ENCODE measurements at places on chromosomes 1 and 21.
A peak's percentile ranks its signal among the peaks of the same experiment; 100 is the strongest.

DNA sequence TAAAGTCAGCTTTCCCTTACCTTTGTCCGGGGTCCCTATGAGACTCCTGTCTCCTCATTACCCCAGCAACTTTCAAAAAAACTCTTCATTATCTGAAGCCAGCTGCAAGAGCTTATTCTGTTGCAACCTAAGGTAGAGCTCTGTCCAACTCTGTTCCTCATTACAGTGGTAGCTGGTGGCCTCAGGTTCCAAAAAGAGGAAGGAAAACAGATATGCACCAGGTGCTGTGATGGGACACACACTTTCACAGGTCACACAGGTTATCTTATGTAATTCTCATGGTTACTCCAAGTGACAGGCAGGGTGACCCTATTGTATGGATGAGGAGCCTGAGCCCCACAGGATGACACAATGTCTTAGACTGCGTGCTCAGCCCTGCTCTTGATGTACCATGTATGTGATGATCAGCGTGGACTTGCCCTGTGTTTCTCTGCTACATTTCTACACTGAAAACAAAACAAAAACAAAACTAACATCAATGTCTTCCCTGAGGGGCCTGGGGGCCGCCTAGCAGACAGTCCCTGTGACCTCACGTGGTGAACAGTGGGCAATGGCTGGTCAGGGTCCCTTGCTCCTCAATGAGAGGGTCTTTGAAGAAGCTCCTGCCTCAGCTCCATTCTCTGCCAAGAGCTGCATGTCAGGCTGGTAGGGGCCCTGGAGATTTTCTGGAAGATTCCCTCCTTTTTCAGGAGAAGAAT lies 9.7 kb upstream of the TENT5C start:
- no peak for DNase-seq

- no peak for DNase-seq
Observed at GRCh38 chr1:100034470-100034869, 64.7 kb downstream of the SLC35A3 start.

- peak; percentile 48 for DNase-seq
Observed at GRCh38 chr1:184002071-184002470, 35.5 kb downstream of the COLGALT2 start.

DNA sequence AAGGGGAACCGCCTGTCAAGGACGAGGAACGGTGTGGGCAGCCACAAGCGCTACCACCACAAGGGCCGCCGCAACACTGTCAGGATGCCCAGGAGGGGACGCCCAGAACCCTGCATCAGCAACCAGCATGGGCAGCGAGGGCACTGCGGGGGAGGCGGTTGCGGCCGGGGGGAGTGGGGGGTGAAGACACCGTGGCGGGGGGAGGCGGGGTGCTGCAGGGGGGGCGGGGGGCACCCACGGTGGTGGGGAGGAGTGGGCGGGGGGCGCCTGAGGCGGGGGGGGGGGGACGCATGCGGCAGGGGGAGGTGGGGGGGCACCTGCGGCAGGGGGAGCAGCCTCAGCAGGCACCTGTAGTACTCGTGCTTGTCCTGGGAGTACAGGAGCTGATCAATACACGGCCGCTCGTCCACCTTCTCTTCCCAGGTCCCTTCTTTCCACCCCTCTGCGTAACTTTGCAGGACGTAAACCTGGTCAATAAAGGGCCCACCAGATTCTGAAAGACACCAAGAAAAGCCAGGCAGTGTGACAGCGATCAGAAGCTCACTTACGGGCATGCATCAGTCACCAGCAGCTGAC lies 4.6 kb downstream of the POFUT2 start:
- DNase-seq = no peak

DNA sequence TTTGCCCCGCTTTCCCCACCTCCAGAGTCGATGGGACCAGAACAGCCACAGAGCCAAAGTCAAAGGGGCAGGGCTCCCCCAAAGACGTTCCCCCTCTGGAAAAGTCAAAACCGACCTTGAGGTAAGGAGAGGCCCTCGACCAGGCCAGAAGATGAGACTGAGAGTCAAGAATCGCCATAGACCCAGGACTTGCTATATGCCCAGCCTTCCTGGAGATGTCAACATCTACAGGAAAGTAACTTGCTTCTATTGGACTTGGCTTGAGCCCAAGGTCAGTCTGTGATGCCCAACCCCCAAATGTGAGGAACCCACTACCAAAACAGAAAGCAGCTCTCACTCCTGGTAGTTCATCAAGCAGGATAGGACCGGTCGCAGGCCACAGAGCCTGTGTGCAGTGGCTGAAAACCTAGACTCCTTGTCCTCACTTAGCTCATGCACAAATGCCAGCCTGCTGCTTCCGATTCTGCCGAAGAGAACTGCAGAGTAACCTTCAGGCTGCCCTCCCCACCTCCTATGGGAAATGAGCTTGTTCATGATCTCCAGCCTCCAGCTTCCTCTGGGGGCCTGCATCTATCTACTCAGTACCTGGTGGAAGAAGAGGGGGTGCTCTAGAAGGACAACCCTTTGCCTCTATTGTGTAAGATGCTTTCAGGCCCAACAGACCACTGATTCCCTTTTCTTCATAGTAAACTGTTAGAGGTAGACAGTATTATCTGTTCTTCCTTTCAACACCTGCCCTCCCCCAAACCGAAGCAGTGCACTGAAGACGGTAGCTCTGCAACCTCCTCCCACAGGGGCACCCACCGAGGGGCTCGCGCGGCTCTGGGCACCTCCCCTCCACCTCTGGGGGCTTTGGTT lies 1.4 kb downstream of the ACOT7 start:
- no peak for DNase-seq

DNA sequence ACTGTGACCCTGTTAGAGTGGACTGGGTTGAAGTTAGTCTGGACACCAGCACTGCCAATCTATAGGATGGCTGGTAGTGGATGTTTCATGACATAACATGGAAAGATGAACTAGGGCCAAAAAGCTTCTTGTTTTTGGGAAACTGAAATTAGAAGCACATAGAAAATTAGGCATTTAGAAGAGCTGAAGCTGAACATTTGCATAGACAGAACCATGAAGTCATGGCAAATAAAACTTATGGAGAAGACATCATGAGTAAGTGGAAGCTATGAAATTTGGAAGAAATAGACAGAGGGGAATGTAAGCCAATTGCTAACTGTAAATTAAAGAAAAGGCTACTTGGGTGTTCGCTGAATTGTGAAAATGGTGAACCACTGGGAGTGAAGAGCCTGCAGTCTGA lies 2.7 kb upstream of the S100A11 start:
- no peak for DNase-seq

DNA sequence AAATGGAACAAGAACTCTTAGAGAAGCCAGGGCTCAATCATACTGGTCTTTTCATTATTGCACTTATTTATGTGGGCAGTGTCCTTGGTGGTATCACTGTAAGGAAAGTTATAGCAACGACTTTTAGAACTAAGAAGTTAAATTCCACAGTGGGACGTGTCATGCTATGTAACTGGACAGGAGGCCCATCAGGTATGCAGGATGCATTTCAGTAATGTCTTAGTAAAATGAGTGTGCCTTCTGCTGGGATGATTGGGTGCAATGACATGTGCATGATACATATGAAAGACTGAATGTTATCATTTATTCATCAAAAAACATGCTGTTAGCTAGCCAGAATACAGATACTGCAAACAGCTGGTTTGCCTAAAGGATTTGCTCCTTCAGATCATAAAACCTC lies 6.9 kb upstream of the ATP1B1 start:
- DNase-seq = no peak

- no peak for DNase-seq
Observed at GRCh38 chr1:194870860-194871259, 1684.4 kb upstream of the B3GALT2 start.

DNA sequence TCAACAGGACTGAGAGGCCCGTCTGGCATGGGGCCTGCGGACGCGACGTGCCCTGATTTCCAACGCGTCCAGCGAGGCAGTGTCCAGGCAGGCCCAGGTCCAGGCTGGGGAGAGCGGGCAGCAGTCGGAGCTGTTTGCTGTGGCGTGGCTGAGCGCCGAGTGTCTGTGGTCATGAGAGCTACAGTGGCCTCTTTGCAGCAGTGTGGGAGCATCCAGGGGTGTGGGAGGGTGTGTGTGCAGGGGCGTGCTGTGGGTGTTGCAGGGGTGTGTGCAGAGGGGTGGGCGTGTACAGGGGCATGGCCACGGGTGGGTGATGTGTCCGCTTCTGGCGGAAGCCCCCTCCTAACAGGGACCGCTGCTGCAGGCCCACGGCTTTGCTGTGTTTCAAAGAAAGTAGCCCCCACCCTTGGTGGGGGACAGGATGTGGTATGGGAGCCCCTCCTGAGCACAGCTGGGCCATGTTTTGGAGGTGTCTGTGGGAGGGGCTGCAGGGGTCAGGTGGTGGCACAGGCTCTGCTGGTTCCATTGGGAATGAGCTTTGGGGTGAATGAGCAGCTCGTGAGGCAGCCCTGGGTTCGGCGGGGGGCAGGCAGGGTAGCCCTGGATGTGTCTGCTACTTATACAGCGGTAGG lies 17.7 kb downstream of the PLCH2 start:
- no peak for DNase-seq

DNA sequence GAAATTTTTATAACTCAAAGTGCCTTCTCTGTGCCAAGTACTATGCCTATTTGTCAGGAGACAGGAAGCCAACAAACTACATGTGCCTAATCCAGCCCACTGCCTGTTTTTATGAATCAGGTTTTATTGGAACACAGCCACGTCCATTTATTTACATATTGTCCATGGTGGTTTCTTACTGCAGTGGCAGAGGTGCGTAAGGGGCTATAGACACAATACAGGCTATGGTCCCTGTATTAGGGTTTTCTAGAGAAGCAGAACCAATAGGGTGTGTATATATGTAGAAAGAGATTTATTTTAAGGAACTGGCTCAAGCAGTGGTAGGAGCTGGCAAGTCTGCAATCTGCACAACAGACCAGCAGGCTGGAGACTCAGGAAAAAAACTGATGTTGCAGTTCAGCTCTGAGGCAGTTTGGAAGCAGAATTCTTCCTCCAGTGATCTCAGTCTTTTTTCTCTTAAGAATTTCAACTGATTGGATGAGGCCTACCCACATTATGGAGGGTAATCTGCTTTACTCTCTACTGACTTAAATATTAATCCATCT lies 15.4 kb downstream of the PPIE start:
- DNase-seq = no peak

GRCh38 chr1:182175361-182175931 lies 113.9 kb upstream of the ZNF648 start:
- peak; percentile 94 for DNase-seq

- no peak for DNase-seq
Observed at GRCh38 chr21:39714331-39714730, 30.7 kb upstream of the IGSF5 start.

DNA sequence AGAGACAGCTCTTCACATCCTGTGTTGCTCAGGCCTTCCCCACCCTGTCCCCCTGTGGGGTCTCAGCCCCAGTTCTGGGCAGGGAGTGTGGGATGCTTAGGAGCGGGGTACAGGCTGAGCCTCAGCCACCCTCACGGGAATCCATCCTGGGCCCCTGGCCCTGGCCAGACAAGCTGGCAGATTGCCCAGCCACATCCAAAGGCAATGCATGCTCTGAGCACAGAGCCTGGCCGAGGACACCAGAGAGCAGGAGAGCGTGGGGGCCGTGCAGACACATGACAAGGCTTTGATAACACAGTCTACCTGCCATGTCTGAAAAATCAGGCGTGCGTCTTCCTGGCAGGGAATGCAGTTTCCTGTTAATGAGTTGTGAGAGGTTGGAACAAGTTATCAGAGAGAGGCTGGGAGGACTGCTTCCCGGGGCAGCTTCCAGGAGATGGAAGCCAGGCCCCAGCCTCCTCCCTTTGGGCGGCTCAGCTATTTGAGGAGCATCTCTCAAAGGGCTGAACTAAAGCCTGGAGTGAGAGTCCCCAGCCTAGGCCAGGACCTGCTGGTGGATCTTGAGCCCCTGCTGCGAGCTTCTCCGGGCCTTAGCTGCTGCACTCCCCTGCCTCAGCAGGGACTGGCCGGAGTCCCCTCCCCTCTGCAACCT lies 72.2 kb upstream of the SELENON start:
- DNase-seq = no peak

DNA sequence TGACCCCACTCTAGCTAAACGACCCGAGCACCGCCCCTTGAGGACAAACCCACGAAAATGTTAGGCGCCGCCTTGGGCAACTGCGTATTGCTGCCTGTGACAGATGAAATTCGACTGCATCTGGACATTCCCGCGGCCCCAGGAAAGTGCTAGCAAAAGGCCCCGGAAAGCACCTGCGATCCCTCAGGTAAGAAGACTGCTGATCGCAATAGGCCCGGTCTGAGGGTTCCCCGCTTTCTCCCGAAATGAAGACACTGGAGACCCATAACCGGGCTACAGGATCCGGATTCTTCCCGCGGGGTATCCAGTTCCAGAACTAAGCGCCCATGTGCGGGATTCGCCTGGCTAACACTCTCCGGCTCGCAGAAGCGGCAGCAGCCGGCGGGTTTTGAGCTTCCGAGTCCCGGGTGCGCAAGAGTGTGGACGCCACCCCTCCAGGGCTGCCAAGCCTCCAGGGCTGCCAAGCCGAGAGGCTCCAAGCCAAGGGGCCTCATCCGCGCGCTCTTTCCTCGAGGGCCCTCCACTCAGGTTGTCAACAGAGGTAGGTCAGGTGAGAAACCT lies 157.9 kb upstream of the NBPF11 start:
- DNase-seq = no peak

GRCh38 chr1:212622467-212622866 lies 13.9 kb downstream of the ATF3 start:
- DNase-seq = no peak

- DNase-seq = no peak
Observed at GRCh38 chr1:111192658-111193519, 7.6 kb downstream of the DENND2D start.

GRCh38 chr1:45979074-45979777 lies 153.2 kb downstream of the PIK3R3 start:
- DNase-seq = peak; percentile 27

- DNase-seq = peak; percentile 12
Observed at GRCh38 chr1:21099034-21099868, 77.4 kb downstream of the EIF4G3 start.

- DNase-seq = no peak
Observed at GRCh38 chr1:43743206-43743605, 35.9 kb downstream of the ST3GAL3 start.

DNA sequence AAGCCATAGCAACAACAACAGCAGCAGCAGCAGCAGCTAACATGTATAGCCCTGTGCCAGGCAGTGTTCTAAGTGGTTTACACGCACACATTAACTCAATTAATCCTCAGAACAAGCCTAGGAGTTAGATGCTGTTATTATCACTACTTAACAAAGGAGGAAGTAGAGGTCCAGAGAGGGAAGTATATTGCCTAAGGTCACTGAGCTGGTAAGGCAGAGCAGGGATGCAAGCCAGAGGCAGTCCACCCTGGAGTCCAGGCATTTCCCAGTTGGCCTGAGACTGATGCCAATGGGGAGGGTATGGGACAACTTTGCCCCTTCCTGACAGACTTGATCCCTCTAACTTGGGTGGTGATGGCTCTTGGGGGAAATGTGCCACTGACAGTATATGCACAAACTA lies 6.8 kb downstream of the CDC14A start:
- no peak for DNase-seq

GRCh38 chr1:217526636-217527035 lies 104.3 kb downstream of the GPATCH2 start:
- no peak for DNase-seq

DNA sequence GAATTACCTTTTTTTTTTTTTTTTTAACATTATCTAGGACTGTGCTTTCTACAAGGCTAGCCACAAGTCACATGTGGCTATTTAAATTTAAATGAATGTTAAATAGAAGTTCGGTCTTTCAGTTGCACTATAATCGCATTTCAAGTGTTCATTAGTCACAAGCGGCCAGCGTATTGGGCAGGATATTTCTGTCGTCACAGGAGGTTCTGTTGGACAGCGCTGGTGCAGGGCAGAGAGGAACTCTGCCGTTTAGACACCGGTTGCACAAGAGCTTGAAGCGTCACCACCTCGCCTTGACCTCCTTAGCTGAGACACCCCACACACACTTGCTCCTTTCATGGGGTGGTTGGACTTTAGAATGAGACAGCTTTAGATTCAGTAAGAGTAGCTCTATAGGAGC lies 64.1 kb downstream of the BACE2 start:
- DNase-seq = no peak
